ENCODE measurements at places on chromosomes 16 and 17. TPM values are rescaled to one million over a fixed set of nuclear protein-coding genes. Genes with fewer than 3 reads are reported as not detected.

DNA sequence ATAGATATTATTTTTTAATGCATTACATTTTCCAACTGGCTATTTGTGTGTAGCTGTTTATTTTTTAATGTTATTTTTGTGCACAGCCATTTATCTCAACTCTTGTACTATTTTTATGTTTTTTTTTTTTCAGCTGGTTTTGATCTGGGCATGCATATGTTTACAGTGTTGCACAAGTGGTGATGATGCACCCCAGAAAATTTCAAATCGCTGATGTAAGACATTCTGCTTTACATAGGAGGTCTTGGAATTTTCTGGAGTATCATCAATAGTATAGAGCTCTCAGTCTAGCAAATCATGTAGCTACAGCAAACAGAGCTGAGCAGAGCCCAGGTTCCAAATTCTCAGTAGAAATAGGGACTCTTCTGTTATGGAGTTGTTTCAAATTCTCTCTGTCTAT lies 30.2 kb downstream of the CACNG5 start:
- no peak for ATAC-seq

DNA sequence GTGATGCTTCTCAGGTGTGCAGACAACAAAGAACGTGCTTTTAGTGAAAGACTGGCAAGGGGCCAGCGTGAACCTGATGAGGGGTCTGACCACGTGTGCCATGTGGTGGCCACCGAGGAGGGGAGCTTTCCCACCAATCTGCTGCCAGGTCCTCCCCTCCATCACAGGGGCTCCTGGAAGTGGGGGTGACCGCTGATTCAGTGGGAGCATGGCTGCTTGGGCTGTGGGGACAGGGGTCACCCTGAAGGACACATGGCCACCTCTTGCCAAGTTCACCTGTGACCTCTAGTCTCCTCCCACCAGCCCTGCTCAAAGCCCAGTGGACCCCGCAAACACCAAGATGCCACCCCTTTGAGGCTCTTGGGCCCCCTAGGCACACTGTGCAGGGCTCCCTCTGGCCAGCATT lies 37.9 kb upstream of the MTSS2 start:
- ATAC-seq, result no peak

DNA sequence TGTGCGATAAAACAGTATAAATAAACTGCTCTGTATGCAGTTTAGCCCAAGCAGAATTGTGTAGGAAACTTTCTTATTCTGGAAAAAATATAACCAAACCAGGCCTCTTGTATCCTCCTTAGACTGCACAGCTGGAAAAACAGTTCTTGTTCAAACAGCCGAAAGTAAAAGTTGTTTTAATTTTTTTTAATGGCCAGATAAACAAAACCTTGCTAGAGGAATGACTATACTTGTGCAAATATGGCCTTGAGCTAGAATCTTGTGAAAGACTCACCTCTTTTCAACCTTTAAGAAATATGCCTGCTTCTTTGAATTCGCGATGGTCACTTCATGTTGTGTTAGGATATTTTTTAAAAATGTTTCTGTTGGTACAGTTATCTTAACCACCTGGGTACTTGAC lies 114.5 kb upstream of the MAF start:
- ATAC-seq, result no peak

The ANKRD40CL gene
- not detected for total RNA-seq

- peak; percentile 5 for ATAC-seq
Observed at GRCh38 chr17:30824002-30824355, 513 bp downstream of the CRLF3 start.

DNA sequence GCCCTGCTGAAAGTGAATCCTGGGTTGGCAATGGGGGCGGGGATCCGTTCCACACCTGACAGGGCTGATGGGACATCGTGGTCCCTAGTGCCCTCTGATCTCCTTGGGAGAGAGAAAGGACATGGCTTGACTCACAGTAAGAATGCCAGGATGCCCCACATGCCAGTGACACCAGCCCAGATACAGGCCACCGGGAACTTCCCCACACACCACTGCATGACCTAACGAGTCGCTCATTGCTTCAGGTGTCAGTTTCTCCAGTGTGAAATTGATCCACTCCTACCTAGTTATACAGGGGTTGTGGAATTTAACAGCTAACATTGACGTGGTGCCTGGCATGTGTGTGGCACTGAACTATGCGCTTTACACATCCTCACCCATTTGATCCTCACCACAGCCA lies 7.5 kb downstream of the CD300LG start:
- no peak for ATAC-seq

DNA sequence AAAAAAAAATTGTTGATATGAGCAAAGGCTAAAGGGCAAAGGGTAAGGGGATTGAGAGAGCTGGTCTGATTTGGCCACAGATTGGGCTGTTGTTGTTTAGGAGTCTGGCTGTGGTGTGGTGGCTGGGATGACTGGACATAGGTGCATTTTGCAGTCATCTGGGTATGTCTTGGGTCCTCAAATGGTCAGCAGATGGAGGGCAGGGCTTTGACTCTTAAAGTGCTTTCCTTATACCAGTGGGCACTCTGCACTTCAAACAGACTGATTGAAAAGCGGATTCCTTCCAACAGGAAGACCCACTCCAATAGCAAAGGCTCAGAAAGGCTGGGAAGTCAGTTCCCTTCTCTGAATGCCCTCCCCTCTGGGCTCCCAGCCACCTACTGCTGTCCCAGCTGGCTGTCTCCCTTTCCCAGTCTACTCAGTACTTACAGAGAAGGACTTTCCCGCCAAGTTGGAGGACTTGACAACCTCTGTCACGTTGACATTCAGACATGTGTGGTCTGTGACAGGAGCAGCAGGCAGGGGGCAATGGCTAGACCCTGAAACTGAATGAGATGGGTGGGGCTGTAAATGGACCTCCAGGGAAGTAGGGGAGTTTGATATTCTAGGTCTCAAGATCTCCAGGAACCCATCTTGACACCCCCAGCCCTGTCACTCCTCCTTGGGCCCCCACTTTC lies 19.6 kb upstream of the MFSD6L start:
- ATAC-seq, result no peak

The USP32 gene
- 53.5 TPM for total RNA-seq

The KDM6B gene
- total RNA-seq, result 16.7 TPM

DNA sequence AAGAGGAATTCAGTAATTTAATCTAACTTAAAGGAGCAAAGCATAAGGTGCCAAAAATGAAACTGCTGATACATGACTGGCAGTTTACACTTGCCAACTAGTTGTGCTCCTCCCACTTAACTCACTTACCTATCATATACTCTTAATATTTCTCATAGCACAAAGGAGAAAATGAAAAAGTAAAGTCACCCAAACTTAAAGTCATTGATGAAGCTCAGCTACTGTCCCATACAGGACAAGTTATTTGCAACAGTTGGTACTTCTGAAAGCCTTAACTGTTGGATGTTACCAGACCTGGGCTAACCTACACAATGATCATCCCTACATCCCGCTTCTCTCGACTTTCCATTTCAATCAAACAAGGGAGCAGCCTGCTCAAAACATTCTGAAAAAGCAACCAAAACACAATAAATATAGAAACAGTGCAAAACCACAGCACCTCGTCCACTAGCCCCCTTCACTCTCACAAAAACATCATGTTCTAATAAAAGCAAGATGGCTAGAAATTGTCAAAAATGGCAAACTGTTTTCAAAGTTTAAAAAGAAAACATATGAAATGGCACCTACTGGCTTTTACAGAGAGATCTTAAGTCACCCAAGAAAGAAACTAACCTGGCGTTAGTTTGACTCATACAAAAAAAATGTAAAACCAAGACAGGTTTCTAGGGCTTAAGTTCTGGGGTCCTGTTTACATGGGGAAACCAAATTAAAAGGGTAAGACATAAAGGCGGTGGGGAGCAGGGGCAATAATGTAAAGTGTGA lies 868 bp downstream of the MED13 start:
- no peak for ATAC-seq

GRCh38 chr16:83802135-83802534 lies 5.6 kb upstream of the HSBP1 start:
- peak; percentile 66 for ATAC-seq

GRCh38 chr17:79393358-79394052 lies 217.3 kb downstream of the RBFOX3 start:
- peak; percentile 71 for ATAC-seq

The DNAH9 gene
- 0.44 TPM for total RNA-seq

The KLHL10 gene
- 0.32 TPM for total RNA-seq

GRCh38 chr16:10039220-10040096 lies 142.8 kb downstream of the GRIN2A start:
- ATAC-seq, result no peak

- no peak for ATAC-seq
Observed at GRCh38 chr16:9300252-9300651, 208.8 kb downstream of the HAPSTR1 start.

- ATAC-seq, result no peak
Observed at GRCh38 chr16:57828272-57829161, 26.2 kb upstream of the KIFC3 start.

All from esophagus mucosa (tissue), 1 donor.